ENCODE measurements at places on chromosomes 5 and 9. TPM values are rescaled to one million over a fixed set of nuclear protein-coding genes. Genes with fewer than 3 reads are reported as not detected.

GRCh38 chr9:69801989-69802388 lies 18.6 kb upstream of the CFAP95 start:
- DNase-seq, result no peak

- no peak for DNase-seq
Observed at GRCh38 chr9:126673689-126674364, 60.1 kb downstream of the LMX1B start.

- DNase-seq, result no peak
Observed at GRCh38 chr5:167664222-167664804, 627.1 kb upstream of the WWC1 start.

The UBE2D2 gene
- total RNA-seq, result 271 TPM

The GLIPR2 gene
- 24.7 TPM for total RNA-seq

The SPARC gene
- not detected for total RNA-seq
